ENCODE measurements at places on chromosomes 12 and 14.

DNA sequence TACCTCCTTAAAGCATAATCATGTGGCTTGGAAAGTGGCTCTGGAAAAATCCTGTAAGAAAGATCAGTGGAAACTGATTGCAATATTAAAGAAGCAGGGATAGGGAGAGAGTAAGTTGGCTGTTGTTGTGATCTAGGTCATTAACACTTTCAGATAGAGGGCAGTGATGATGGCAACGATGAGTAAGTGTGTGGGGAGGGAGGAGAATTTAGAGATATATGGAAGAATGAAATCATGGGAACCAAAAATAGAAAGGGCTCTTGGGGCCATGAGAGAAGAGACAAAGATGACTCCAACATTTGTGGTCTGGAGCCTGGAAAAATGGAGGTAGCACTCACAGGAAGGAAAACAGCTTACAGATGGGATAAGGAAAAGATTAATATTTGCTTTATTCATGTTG, 23.3 kb downstream of the SNRPF start:
- no peak for DNase-seq

DNA sequence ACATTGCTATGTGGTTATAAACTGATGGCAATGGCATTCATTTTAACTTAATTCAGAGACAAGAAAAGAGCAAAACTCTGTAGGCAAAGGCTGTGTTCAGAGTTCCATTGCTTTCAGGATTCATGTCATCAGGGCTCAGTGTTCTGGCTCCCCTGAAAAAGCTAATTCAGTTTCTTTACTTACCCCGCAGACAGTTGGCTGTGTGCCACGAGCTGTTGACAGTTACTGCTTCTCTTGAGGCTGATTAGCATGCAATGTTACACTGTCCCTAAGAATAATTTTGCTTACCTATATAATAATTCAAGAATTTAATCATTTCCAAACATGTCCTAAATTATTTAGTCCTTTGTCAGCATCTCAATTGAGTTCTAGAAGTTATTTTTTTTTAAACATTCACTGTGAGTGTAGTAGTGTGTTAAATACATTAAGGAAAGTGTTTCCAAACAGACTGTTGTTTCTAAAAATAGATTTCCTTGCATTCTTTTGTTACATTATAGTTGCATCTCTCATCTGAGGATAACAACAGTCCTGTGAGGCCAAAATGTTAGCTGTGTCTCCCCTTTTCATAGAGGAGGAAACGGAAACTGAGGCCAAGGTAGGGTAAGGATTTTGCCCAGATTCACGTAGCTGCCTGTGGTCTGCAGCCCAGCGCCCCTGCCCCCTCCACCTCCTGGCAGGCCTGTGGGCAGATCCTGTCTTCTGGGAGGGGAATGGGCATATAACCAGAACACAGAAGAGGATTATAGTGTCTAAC, 98.6 kb downstream of the PELI2 start:
- DNase-seq, result no peak

DNA sequence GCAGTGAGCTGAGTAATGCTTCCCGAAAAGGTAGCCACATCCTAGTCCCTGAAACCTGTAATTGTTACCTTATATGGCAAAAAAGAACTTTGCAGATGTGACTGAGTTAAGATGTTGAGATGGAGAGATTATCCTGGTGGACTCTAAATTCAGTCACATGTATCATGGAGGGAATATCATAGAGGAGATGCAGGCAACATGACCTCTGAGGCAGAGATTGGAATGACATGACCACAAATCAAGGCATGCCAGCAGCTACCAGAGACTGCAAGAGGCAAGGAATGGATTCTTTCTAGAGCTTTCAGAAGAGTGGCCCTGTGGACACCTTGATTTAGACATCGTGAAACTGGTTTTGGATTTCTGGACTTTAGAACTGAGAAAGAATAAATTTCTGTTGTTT, 18.5 kb downstream of the SLC38A6 start:
- no peak for DNase-seq

DNA sequence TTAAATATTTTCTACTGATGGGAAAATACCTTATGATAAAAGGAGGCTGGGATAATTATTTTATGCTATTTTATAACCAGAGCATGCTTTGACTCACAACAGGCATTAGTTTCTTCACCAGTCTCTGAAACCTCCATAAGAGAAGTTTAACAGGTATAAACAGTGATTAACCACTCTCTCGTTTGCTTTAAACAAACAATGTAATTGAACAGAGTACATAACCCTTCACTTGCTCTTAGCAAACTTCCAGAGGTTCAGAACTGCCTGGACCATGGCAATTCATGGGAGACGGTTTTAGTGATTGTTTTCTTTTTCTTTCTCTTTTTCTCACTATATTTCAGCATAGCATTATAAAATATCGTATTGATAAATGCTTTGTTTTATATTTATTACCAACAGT, 35.3 kb downstream of the CFAP251 start:
- no peak for DNase-seq

DNA sequence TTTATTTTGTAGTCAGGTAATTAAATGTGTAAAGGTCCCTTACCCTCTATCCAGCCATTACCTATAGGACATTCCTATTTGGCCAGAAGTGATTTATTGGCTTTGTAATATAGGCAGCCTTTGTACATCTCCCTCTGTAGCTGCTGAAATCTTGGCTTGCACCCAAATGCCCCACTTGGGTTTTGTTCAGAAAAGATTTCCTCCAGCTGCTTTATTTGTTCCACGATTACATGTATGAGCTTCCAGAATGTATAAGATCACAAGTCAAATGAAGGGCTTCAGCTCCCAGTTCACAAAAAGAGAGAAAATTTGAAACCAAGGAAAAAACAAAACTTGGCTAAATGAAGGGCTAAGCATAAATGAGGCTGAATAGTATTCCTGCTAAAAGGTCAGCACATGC, 103.4 kb downstream of the EFCAB11 start:
- no peak for DNase-seq

GRCh38 chr14:104684449-104684821, 5.0 kb upstream of the INF2 start:
- DNase-seq, result no peak

GRCh38 chr12:16324272-16324671, 23.2 kb upstream of the MGST1 start:
- no peak for DNase-seq

GRCh38 chr14:53894456-53894855, 62.2 kb downstream of the BMP4 start:
- no peak for DNase-seq

- peak; percentile 70 for DNase-seq
Observed at GRCh38 chr12:53295070-53295890, at the start of gene PFDN5. Gene PFDN5 (plus strand): TSS chr12:53295542. CDS start chr12:53295568, 26 bp downstream.

GRCh38 chr12:22121224-22121623, 75.2 kb downstream of the CMAS start:
- no peak for DNase-seq

GRCh38 chr14:66496911-66497310, 10.7 kb downstream of the CCDC196 start:
- DNase-seq, result no peak

DNA sequence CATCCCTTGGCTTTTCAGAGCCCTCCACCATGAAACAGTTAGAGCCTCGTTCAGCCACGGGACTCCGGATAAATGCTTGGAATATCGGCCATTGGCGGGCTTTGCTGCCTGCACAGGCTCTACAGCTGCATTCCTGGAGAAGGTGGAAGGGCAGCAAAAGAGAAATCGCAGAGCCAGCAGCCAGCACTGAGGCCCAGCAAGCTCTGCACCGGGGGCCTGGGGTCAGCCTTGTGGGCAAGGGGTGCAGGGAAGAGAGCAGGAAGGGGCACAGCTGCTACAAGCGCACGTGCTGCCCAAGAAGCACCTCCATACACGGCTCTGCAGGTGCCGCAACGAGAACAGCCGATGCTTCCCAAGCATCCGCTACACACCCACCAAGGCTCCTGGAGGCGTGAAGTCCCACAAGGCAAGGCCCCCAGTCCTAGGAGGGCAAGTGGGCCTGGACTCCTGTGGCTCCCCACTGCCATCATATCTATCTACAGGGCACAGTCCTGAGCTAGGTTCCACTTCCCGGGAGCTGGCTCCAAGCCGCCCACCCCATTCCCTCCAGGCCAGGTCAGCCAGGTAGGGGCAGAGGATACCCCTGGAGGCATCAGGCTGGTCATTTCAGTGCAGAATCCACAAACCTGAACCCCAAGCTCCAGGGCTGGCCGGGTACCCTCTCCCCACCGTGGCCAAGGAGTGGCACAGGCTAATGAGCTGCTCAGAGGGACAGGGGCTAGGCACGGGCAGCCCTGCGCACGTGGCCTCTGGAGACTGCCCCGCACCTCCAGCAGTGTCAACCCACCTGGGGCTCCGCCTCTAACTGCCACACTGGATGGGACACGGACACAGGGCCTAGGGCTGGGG, 40.2 kb downstream of the CCNK start:
- DNase-seq, result no peak

DNA sequence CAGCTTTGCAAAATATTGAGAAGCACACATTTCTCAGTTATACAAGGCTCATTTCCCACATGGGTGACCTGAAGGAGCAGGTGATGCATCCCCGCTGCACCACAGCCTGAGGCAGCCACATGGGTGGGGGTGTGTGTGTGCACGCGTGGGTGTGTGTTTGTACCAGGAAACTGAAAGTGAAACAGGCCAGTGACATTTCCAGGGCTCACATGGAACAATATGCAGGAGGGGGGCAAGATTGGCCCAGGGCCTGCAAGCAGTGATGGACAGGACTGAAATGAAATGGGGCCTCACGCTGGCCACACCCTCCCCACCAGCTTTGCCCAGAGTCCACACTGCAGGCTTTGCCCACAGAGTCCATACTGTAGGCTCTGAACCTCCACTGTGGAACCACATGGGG, 154.2 kb upstream of the PARP11 start:
- DNase-seq, result peak; percentile 7

DNA sequence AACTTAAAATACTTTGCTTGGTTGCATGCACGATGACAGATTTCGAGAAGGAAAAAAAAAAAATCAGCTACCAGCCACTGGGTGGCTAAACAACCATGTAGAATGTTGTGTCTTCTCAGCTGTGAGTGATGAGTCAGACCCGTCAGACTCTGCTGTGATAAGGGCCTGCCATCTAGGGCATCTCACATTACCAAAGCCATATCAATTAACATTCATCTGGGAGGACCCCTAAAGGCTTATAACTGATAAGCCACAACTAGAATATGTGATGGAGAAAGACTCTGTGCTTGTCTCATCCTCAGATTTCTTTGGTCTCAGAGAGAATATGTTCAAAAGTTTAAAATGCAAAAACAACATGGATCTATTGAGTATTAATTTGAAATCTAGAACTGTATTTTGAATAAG, 111.5 kb downstream of the PAX9 start:
- no peak for DNase-seq

GRCh38 chr14:20697273-20698017, 8.9 kb downstream of the ANG start:
- peak; percentile 27 for DNase-seq

GRCh38 chr12:108633534-108634248, at the start of gene SELPLG:
Gene SELPLG (minus strand): TSS chr12:108633894. CDS start chr12:108624307, 9,587 bp downstream.
- DNase-seq, result peak; percentile 68

DNA sequence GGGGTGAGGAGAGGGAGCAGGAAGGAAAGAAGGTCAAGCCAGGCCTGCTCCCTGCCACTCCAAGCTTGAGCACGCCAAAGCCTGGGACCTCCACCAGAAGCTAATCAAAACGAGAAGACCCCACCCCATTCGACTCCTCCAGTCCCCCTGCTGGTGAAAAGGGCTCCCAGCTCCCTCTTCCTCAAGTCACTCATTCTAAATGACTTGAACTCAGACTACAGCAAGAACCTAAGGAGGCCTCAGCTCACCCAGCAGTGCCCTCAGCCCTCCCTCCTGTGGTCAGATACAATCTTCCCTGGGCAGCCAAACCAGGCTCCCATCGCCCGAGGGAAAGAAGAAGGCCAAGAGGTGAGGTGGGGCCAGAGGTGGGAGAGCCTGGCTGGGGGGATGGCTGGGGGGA, 17.4 kb downstream of the HDAC7 start:
- DNase-seq, result no peak

GRCh38 chr12:111330800-111331752, 37.8 kb downstream of the PHETA1 start:
- no peak for DNase-seq
